Ovary (tissue), 10 donors: ENCODE measurements at places on chromosomes 2 and 18. TPM values are rescaled to one million over a fixed set of nuclear protein-coding genes. Genes with fewer than 3 reads are reported as not detected.

- DNase-seq: no peak
Measured at GRCh38 chr2:159600752-159601151, 15.6 kb downstream of the BAZ2B start.

- no peak for DNase-seq
Measured at GRCh38 chr2:138846216-138846821, 66.1 kb upstream of the NXPH2 start.

The POTEF gene
- not detected for total RNA-seq

The CIB4 gene
- not detected for total RNA-seq

The RGPD4 gene
- not detected for total RNA-seq
